ENCODE measurements at places on chromosomes 2 and 18.

DNA sequence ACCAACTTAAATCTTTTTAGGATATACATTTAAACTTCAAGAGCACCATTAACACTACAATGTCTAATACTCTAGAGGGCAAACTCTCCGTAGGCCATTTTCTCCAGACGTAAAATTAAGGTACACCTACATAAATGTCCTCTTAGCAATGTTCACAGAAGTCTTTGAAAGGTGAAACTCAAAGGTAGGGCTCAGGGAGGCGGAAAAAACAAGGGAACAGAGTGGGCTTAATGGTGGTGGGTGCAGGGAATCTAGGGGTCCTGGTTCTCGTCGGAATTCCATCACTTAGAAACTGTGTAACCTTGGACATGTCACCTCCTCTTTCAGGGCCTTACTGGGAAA is 668 bp downstream of the NFU1 start:
- no peak for DNase-seq

DNA sequence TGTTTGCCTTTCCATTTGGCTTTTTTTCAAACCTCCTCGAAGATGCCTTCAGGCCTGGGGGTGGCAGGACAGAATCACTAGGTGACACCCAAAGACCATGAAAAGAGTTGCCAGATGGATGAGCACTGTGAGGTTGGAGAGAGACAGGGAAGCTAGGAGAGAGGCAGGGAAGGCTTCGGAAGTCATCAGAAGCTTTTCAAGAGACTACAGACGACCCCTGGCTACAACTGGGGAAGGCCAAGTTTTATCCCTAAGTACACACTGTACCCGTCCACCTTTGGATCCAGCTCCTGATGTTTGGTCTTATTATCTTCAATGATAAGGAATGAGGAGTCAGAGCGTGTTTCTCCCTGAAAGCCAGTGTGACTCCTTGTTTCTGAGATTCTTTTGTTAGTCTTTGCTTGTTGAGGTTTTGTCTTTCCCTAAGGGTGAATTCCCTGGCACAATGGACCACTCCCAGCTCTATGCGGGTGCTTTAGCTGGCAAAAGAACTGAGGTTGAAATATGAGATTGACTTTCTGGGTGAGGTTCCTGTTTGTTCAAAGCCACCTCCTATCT is 33.4 kb upstream of the SLC9A2 start:
- DNase-seq, result no peak

DNA sequence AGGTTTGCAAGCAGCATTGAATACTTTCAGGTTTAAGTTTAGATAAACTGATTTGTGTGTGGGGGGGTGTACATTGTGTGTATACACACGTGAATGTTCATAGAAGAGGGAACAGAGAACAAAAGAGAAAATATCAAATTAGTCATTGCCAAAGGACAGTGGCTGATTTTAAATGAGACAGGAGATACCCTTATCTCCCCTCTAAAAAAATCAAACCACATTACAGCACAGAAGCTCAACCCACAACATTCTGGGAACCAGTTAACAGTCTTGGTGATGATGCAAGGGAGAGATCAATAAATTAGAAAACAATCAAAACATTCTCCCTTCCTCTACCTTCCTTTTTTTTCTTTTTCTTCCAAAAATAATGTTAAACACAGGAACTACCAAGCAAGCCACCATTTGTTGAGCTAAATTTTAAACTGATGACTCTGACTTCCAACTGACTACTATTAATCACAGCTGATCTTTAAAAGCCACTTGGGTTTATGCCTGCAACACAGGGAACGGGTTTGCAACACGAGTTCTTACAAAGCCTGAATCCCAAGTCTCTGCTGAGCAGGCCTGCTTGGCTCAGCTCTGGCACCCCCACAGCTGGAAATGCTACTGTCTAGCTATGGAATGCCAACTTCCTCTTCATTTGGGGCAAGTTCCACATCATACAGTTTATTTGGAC is 119.2 kb upstream of the ACVR1C start:
- DNase-seq, result no peak

DNA sequence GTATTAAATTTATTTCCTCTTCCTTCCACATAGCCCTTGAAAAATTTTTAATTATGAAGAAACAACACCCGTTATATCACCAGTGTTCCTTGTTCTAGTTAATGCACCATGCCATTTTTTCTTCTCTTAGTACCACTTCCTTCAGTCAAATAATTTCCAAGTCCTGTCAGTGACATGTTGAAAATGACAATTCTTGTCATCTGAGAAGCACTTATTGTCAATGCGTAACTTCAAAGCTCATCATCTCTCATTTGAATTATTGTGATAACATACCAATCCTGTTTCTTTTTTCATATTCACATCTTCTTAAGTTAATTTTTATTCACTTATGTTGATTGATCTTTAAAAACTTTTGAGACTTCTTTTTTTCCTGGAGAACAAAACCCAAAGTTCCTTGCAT is 320.4 kb downstream of the ASXL3 start:
- DNase-seq, result no peak

DNA sequence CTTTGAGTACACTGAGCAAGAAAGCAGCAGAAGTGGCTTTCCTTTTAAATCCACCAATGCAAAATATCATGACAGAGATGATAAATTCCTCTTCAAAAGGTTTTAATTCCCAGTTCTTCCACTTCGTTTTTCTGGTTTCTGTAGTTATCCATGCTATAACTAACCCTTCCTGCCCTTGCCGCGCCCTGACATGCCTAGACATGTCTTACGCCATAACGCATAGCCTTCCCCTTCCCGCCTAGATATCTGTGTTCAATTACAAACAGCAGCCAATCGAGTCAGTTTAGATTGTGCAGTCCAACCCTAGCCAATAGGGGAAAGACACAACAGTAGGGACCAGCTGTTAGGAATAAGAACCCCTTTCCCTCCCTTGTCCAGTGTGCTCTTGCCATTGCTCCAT is 16.1 kb downstream of the PRPF40A start:
- no peak for DNase-seq

- no peak for DNase-seq
Observed at GRCh38 chr2:201923436-201924328, 110.0 kb upstream of the FZD7 start.
